ENCODE measurements at places on chromosomes 2 and 18. TPM values are rescaled to one million over a fixed set of nuclear protein-coding genes. Genes with fewer than 3 reads are reported as not detected.

Gene TMEM247
- total RNA-seq, result not detected

Gene ATP9B
- total RNA-seq, result 24.9 TPM

Gene SETBP1
- total RNA-seq, result 0.08 TPM

Gene TMEM163
- not detected for total RNA-seq

Gene TFPI
- 30.4 TPM for total RNA-seq

Gene FSIP2
- total RNA-seq, result 0.21 TPM

Gene UGT1A3
- total RNA-seq, result 1.2 TPM

Gene SMAD4
- total RNA-seq, result 6.7 TPM

Gene MORN2
- 6.2 TPM for total RNA-seq

Gene LOXHD1
- total RNA-seq, result not detected

Gene GMCL1
- 21.5 TPM for total RNA-seq

Gene C2orf78
- total RNA-seq, result not detected

Gene TMEM17
- total RNA-seq, result 0.56 TPM

Gene RAB6C
- not detected for total RNA-seq

Gene MYO7B
- total RNA-seq, result 5.4 TPM

Gene CXCR1
- total RNA-seq, result not detected

Gene IL1RL2
- 2.4 TPM for total RNA-seq

Measured in HT-29 (cell line).